ENCODE measurements at places on chromosomes 4 and X.

DNA sequence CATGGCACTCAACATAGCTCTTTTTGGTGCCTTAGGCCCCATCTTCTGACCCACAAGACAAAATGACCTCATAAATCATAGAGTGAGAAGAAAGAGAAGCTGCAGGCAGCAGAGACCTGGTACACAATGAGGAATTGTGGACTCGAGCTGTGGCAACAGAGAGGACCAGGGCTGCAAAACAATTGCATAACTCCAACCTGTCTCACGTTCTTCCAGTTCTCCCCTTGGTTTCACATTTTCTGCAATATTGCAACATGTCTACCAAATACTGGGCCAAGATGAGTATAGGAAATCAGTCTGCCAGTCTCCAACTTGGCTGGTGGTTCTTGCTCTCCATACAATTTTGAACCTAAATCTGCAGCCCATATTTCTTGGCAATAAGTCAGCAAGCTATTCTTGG is 105.3 kb downstream of the KDR start:
- DNase-seq, result no peak

DNA sequence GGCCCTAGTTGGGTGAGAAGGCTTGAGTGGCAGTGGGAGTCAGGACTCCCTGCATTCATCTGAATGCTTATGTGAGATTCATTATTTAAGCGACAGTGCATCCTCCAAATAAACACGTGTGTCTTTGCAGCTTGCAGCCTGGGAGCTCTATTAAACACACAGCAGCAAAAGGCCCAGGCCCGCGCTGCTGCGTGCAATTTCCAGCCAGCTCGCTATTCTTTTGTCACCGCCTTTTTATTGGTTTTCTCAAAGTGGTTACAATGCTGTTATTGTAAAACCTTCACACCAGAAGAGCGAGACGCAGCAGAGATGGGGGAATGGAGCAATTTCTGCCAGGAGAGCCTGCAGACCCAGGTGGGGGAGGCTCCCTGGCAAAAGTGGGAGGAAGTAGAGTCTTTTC is 252.5 kb downstream of the BCOR start:
- DNase-seq, result no peak

DNA sequence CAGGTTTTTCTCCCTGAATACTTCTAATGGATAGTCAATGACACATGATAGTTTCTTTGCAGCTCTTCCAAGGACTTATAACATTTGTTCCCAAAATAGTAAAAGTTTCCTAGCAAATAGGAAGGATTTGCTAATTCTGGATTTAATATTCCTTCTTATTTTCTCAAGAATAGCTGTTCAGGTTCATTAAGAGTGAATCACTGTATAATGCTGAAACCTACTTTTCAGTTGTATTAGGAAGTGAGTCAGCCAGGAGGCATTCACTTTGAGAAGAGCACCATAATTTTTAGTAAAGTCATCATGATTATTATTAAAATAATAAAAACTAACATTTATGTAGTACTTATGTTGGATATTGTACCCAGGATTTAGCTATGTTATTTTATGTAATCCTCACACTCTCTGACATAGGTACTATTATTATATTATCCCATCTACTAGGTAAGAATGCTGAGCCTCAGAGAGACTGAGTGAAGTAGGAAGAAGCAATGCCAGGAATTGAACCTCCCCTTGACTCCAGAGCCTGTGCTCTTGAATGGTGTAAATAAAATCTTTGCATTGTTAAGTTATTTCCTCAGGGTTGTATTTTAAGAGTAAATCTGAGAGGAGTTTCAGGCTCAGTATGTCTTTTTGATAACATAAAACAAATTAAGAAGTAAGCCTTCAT is 114.8 kb downstream of the REELD1 start:
- no peak for DNase-seq

- DNase-seq, result no peak
These were observed 397.0 kb downstream of the GPAT3 start for GRCh38 chr4:83932750-83933391.

DNA sequence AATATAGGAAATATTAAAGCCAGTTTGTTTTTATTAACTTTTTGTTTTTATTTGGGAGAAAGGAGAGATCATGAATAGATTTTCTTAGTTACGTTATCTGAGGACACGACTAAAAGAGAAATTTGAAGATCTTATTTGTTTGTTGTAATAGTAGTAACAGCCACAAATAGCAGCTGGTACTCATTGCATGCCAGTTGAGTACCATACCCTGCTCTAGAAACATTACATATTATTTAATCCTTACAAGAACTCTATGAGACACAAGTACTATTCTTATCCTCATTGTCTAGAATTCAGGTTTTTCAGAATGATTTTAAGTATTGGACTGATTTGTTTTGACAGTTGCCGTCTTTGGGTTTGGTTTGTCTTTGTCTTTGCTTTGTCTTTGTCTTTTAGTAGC is 31.8 kb downstream of the USP53 start:
- DNase-seq, result no peak

- DNase-seq, result no peak
These were observed 32.9 kb upstream of the PDGFC start for GRCh38 chr4:157004279-157005161.

DNA sequence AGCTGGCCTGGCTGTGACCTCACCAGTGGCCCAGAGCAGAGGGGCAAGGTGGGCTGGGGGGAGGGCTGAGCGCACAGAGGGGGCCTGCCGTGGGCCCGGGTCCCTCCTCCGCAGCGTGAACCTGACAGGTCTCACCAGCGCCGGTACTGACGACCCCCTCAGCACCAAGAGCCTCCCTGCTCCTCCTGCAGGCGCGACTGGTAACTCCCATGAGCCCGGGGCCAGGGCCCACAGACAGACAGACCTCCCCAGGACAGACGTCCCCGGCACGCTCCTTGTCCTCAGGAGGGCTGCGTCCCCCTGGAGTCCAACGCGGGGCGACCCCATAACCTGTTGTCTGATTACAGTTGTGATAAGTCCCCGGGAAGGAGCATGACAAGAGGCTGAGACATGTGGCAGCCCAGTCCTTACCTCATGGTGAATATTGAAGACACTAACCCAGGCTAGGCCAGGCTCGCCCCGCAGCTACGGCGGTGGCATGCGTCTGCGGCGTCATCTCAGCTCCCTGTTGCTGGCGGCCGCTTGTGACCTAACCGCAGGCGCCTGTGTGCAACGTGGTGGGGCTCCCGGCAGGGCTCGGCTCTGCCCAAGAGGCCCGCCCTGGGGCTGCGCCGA is 8.5 kb downstream of the AKAP17A start:
- no peak for DNase-seq

- no peak for DNase-seq
These were observed 99.0 kb downstream of the DHRSX start for GRCh38 chrX:2401590-2402360.

DNA sequence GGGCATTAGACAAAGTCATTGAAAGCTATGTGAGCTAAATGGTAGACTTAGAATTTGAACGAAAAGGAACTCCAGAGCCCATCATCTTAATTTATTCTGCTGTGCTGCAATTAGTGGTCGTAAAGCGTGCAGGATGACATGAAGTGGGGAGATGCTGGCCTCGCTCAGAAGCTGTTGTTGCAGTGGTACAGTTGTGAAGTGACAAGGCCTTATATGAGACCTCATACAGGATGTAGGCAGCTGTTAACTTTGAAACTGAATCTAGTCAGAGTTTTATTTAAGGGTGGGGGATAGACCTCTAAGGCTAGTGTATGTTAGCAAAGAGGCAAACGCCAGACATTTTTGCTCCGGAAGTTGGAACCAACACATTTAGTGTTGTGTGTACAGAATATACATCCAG is 13.4 kb downstream of the KLF3 start:
- DNase-seq, result no peak

- no peak for DNase-seq
These were observed 10.5 kb downstream of the CD99 start for GRCh38 chrX:2701600-2701999.

GRCh38 chrX:47191331-47191730 is 2.3 kb upstream of the UBA1 start:
- no peak for DNase-seq

DNA sequence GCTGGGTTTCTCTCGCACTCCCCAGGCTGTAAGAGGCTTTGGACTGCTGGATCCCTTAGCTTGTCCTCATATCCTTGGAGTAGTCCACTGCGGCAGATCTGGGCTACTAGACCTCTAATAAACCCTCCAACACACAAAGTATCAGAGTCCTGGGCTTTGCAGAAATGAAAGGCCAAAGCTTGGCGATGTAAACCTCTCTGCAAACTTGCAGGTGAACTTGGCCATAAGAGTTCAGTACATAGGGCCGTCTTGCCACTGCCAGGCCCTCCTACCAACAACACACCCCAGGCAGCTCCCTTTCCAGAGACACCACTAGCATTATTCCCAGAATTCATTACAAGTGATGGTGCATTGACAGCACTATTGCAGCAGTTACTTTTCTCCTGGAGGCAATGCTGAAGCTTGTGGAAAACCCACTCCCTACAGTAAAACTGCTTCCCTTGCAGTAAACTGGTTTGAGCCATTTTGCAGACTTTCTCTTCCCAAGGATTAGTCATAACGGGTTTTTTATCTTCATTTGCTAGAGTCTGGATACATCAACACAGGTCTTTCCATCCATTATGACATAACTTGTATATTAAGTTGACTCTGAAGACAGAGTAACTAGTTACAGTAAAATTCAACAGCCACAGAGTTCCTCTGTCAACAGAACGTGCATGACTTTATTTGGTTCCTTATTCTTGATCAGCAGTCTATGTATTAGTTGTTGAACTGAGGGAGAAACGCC is 2.4 kb downstream of the ANKRD50 start:
- DNase-seq, result no peak

- DNase-seq, result no peak
These were observed 88.2 kb downstream of the EMCN start for GRCh38 chr4:100429616-100430015.

DNA sequence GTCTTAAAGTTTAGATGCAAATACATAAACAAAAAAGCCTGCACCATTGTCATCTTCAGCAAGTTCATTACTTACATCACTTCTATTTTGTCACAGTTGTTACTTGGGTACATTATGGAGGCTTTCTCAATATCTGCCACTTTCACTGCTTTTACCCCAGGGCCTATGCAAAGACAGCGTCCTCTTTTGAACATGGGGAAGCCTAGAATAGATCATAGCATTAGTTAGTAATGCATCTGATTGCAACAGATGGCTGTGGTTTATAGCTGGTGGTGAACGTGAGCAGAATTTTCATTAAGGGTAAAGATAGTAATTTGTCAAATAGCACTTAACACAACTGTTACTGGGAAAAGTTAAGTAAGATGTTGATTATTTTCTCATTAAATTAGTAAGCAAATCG is 729 bp downstream of the CXCL11 start:
- DNase-seq, result no peak

GRCh38 chrX:50157545-50158135 is 43.2 kb downstream of the AKAP4 start:
- DNase-seq, result no peak

- no peak for DNase-seq
These were observed 11.3 kb downstream of the BMP2K start for GRCh38 chr4:78787392-78788006.

GRCh38 chr4:87097075-87097474 is 123.3 kb downstream of the KLHL8 start:
- DNase-seq, result no peak

DNA sequence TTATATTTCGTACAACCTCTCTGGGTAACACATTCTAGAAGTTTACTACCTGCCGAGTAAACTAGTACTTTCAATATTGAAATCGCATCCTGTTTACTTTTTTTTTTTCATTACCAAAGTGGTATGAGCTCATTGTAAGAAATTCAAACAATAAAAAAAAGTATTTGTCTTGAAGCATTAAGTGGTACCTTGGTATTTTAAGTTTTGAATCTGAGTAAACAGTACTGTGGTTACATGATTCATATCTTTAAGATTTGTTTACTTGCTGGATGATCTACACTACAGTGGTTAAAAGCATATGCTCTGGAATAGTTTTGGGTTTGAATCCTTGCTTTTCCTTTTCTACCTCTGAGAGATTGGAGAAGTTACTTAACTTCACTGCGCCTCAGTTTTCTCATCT is 3.8 kb upstream of the MMGT1 start:
- no peak for DNase-seq

DNA sequence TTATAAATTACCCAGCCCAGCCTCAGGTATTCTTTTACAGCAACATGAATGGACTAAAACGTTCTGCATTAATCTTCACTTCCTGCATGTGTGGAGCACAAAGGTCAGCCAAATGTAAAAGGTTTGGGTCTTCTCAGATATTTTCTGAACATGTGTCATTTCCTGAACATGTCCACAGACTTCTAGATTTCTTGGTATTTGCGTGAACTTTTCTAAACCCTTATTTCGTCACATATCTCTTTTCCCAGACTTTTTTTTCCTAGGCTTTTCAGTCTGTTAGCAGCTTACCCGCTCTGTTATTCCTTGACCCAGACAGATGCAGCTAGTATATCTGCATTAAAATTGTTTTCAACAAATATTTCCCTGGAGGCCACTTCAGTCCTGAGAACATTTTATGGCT is 57.3 kb upstream of the USP51 start:
- DNase-seq, result no peak

DNA sequence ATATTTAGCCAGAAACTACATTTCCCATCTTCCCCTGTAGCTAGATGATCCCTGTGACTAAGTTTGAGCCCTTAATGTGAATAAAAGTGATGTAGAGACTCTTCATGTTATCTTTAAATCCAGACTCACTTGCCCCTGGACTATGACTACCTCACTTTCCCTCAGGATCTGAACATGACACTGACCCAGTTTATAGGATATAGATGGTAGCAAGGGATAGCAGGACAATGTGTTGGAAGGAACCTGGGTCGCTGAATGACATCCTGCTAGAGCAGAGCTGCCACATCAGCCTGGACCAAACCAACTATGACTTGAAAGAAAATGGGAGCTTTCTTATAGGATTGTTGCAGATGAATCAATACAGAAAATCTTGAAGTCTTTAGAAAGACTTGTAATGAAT is 138.2 kb downstream of the PACRGL start:
- DNase-seq, result no peak

- no peak for DNase-seq
These were observed 55.2 kb downstream of the ARHGEF6 start for GRCh38 chrX:136725441-136726104.

DNA sequence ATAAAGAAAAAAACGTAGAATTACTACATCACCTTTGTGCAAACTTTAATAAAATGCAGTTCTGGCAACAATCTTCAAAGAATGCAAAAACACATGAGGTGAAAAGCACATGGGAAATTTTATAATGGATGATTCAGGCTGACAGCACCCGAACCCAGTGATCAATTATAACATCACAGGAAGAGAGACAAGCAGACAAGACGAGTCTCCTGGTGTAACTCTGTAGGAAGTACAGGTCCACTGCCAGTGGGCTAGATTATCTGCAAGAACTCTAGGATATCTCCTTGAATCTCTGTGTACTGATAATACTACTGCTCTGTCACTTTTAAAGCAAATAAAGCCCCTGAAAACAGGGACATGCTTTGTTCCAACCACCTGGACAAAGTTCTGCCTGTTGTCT is 58.9 kb upstream of the NXF3 start:
- no peak for DNase-seq

DNA sequence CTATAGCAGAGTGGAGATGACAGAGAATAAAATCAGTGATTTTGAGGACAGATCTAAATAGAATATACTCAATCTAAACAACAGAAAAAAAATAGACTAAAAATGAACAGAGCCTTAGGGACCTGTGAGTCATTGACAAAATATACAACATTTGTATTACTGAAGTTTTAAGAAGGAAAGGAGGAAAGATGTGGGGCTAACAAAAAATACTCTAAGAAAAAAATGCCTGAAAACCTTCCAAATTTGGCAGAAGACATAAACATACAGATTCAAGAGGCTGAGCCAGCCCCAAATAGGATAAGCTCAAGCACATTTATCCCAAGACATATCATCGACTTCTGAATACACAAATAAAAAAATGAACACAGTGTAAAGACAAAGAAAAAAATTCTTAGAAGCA is 123.6 kb upstream of the INTU start:
- DNase-seq, result no peak

- DNase-seq, result no peak
These were observed 205.4 kb upstream of the GK2 start for GRCh38 chr4:79613269-79613935.

Data from left hindlimb (tissue), 1 donor.